Panc1 (cell line): ENCODE measurements at places on chromosomes 2 and 18. TPM values are rescaled to one million over a fixed set of nuclear protein-coding genes. Genes with fewer than 3 reads are reported as not detected.

Gene HOXD10
- not detected for total RNA-seq

DNA sequence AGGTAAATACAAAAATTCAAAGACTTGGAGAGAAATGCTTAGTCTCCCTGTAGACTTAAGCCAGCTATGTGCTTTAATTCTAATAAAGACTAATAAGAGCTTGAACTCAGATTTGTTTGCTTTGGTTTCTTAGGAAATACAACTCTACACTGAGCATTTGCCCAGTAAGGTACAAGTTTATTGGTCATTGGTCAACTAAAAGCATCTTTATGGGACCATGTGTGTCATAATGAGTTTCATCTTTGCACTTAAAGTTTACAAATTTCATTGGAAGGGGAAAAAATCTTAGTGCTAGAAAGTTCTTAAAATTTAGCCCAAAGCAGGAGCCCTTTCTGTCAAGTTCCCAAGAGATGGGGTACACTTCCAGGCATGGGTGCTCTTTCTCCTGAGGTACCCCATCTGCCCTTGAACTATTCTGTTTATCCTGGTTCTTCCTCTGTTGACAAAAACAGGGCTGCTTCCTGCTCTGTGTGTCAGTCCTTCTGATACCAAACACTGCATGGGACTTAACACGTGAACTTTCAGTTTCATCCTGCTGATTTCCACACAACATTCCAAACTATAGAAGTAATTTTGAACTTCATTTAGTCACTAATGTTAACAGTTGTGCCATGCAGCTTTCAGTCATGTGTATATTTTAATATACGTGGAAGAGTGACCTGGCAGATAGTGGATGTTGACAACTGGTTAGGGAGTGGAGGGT, 200.2 kb downstream of the TPGS2 start:
- DNase-seq, result no peak

Gene CPO
- total RNA-seq, result not detected

- DNase-seq, result no peak
Observed at GRCh38 chr2:30261695-30262211, 30.4 kb downstream of the LBH start.

DNA sequence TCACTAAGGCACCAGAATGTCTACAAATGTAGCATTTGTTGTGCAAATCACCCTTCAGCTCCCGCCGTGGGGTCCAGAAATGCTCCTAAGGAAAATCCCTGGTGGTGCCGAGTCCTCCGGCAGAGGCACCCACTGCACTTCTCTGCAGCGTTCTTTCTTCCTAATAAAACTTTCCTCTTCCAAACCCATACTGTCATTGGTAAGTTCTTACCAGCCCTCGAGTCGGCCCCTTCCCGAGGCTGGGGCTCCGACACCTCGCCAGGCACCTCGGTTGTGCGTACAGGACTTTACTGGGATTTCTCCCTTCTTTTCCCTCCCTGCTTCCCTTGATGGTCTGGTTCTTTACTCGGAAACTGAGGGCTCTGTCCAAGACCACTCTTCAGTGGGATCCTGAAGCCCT, 10.3 kb upstream of the AGXT start:
- DNase-seq, result no peak

- DNase-seq, result no peak
Observed at GRCh38 chr18:23765931-23766330, 76.7 kb downstream of the LAMA3 start.

DNA sequence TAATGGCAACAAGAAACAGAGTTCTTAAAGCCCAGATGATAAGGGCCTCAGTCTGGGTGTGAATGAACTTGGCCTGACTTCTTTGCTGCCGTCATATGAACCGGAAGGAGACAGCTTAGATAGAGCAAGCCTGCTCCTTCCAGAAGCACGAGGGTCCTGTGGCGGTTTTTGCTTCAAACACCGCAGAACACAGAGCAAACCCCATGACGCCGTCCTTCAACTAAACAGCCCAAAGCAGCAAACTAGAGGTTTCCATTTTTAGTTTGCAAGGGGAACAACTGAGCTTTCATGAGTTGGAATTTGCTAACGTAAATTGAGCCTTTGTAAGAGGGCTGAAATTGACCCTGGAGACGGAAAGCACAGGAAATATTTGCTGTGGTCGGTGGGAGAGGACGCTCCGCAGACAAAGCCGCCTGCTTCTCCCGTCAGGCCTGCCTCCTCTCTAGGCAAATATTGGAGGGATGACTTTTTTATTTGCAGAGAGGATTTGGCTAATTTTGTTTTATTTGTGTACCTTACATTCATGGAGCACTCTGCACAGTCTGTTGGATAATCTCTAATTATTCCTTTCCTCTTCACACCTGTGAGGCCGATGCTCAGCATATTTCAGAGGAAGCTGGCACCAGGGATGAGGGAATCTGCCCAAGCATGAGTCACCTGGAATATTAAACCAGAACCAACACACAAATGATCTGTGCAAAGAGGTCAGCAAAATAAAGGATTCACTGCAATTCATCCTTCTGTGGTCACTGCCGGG, 134.0 kb upstream of the NCK2 start:
- DNase-seq, result no peak

Gene GPBAR1
- total RNA-seq, result 0.18 TPM

DNA sequence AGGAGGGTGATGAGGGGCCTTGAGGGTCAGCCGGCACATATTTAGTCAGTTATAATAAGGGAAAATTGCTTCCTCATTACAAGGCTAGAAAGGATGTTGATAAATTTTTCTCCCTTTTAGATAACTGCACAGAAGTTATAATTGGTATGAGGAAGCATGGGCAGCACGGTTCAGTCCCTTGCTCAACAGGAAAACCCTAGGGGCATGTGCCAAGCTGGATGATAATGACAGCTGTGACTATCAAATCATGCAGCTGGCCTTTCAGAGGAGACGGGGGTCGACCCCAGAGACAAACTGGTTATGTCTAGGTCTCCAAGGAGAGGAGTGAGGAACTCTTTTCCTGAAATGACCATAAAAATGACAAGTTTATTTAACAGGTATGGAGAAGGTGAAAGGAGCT, 448.1 kb upstream of the VRK2 start:
- DNase-seq, result no peak

DNA sequence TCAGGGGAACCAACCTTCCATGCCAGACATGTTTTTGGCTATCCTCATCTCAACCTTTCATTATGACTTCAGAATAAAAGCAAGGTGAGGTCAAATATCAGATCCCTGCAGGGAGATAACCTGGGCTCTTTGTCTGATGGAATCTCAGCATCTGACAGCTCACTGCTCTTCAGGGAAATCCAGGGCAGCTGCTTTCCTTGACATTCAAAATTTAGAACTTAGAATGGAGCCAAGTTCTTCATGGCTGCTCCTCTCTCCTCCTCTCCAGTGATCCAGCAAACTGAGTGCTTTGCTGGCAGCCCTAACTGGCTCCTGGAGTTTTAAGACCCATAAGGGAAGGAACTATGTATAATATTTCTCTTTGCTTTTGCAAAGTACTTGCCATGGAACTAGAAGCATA, 716.3 kb downstream of the TSN start:
- no peak for DNase-seq

Gene SLC20A1
- total RNA-seq, result 72.0 TPM

DNA sequence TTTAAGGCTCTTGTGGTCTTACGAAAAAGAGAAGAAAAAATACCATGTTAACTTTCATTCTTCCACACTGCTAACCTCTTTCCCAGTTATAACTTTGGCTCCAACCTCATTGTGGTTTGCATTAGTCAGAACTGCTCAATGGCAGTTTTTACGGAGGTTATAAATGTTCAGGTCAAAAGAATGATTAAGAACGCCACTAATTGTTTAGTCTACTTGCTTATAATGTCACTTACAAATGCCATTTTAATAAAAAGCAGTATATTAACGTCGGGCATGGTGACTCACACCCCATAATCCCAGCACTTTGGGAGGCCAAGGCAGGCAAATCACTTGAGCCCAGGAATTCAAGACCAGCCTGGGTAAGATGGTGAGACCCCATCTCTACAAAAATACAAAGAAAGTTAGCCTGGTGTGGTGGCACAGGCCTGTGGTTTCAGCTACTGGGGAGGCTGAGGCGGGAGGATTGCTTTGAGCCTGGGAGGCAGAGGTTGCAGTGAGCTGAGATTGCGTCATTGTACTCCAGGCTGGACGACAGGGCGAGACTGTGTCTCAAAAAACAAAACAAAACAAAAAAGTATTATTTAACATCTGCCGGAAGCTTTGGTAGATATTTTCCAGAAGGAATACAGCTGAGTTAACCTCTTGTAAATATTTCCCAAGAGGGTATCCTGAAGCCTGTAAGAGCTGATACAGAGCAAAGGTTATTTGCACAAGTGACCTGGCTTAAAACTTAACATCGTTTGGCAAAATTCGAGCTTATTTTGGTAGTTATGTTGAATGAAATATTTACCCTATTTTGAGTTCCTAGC, 5.1 kb downstream of the AGPS start:
- DNase-seq, result no peak

GRCh38 chr2:207833251-207833751, 63.6 kb upstream of the FZD5 start:
- DNase-seq, result no peak

Gene FSIP2
- 0.03 TPM for total RNA-seq

DNA sequence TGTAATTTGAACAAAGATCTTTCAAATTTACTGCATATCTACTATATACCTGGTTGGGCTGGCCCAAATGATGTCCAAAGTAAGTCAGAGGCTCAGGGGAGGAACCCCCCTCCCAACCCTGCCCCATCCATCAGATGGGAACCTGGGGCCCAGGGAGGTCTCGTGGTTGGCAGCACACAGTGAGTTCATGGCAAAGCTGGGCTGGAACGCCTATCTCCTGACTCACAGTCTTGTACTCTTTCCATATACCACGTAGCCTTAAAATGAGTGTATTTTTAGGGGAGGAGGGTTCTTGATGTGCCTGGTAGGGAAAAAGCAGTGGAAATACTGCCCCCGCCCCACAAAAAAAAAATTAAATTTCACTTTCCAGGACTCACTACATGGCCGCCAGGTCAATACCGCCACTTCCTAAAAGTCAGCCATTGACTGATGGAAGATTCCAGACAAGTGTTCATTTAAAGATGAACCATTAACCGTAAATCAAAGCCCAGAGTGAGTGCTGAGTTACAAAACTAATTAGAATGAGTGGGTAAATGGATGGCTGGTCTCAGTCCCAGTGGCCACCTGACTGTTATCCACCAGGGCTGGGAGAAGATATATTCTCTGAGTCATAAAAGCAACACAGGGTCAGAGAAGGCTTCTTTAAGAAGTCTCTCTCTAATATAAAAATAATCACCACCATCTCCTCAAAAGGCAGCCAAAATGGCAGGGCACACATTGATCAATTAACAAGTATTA, 80.5 kb downstream of the ZBTB7C start:
- no peak for DNase-seq

DNA sequence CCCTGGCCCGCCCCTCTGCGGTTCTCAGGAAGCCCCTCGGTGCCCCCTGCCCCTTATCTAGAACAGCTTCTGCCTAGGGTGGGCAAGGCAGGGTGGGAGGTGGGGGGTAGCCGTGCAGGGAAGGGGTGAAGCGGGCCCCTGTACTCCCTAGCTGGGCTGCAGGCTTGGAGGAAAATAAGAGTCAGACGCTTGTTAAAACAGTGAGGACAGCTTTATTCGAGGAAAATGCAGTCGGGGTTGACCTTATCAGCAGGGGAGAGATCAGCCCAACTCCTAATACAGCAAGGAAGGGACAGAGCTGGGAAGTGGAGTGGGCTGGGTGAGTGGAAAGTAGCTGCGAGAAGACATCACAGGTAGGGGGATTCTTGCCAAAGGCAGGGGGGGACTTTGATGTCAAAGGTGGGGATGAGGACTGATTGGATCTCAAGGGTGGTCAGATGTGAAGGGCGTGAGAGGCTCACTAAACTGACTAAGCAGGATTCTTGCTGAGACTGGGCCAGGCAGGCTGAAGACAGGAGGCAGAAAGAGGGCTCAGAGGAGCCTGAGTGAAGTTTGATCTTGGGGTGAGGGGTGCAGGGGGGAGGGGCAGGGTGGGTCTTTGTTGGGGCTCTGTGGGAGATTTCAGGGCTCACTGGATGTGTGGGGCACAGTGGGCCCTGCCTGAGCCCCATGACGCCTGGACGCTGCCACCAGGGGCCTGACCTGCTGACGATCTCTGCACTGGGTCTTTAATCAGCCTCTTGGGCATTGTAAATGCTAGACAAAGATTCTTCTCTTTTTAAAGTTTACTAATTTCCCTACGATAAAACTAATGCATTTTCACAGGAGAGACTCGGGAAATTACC, 29.9 kb downstream of the HPCAL1 start:
- no peak for DNase-seq

DNA sequence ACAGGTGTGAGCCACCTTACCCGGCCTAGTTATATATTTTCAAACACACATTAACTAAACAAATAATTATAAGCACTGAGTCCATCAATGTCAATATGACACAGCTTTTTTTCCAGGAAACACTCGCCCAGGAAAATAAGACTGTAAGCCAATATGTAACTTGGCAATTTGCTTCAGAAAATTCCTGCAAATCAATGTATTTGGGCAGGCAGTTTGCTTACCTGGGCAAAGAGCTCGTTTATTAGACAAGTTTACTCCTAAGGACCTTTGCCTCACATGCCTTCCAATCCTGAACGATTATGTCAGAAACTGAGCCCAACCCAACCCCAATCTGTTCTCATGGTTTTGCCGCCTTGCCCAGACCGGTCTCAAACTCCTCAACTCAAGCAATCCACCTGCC, 34.7 kb upstream of the NDUFV2 start:
- DNase-seq, result no peak

Gene RBKS
- total RNA-seq, result 2.2 TPM

GRCh38 chr2:88874063-88874657, 182.7 kb downstream of the RPIA start:
- peak; percentile 30 for DNase-seq

GRCh38 chr2:160290598-160290997, 90.5 kb upstream of the ITGB6 start:
- DNase-seq, result no peak

DNA sequence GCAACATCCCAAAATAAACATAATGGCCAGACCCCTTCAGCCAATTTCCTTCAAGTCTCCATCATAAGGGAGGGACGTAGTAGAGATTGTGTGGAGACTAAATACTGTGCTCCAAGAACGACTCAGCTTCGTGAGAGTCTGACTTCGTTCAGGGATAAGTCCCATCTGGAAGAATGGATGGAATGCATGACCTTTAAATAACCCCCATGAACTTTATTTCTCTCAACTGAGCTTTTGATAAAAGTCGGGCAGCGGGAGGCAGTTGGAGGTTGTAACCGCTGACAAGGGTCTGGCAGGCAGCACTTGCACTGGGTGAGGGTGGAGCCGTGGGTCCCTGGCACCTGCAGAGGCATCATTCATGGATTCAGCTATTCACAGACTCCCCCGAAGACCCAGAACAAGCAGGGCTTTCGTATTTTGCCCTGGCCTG, 115.9 kb downstream of the ZFP36L2 start:
- DNase-seq, result no peak

Gene SNTG2
- not detected for total RNA-seq
